Non-pigmented ciliary epithelial cell (primary cell): ENCODE measurements at places on chromosomes 3 and 15.

DNA sequence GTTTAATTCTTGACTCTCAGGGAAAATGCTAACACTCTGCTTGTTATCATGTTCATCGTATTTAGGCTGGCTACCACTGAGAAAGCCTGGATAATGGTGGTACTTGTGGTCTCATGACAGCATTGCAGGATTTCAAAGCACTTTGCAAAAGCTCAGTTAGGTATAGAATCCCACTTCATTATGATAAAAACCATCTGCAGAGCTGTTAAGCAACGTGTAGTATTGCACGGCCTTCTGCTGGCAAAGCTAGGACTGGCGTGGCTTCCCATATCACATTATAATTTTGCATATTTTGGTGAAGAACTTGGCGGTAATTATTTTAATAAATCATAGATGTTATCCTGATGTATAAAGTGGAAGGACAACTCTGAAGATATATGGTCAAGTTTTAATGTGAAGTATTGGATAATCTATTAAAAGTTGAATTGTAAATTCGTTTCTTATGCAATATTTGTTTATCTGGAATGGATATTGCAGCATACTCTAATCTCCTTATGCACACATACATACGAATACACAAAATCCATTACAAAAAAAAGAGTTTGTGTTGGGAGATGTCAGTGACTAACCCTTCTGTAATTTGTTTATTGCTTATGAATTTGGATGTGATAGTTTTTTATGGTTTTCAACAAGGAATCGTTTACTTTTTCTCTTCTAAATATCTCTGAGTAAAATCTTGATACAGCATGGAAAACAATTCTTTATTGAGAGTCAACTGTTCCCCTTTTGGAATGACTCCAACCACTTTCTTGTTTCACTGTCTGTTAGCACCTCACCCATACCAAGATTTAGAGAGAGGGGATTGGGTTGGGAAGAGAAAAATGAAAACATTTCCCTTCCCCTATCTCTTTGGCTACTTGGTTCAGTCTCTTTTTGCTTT is 9.2 kb downstream of the RAB8B start:
- no peak for DNase-seq

DNA sequence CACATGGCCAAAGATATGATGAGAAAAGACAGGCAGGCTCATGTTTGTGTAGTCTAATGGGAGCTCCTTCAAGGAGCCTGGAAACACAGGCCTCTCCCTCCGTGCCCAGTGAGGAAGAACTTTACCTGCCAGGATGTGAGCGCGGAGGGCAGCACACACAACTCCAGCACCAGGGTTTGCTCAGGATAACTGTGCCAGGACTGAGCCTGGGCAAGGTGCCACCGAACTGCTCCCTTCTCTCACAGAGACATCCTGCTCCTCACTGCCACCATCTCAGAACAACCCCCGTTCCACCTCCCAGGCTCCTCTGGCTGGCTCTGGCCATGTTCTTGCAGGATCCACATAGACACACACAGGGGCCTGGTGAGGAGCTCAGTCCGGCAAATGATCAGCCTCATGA is 87.4 kb downstream of the NUP210 start:
- DNase-seq = no peak

DNA sequence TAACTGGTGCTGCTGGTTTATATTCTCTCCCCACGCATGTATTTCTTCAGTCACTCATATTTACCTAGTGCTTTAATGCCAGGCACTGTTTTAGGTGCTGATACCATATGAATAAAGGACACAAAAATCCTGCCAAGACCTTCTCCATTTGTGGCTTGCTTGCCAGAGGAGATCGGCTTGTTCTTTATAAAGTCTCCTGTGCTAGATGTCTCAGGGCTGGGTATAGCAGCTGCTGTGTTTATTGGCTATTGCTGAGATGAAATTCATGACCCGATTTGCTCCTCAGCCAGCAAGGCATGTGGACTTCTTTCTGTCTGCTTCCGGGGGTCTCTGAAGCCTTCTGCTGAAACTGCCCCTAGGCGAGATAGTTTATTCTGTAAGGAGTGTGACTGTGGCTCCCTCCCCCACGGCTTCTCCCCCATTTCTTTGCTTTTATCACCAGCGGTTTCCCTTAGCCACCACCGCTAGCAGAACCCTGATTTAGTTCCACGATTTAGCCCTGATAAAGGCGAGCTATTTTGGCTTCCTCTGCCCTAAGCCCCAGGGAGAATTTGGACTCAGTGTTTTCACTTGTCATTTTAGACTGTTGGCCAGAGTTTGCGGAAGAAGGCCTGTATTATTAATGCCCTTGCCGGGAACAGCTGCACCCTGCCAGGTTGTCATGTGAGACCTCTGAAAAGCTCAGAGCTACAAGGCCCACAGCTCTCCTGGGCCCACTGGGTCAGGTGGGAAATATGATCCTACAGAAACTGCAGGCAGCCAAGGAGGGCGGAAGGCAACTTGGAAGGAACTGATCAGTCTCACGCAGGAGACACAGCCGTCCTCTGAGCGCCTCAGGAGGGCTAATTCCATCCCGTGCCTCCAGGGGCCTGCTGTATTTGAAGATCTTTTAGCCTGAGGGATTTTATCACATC is 46.8 kb downstream of the ST6GAL1 start:
- no peak for DNase-seq

DNA sequence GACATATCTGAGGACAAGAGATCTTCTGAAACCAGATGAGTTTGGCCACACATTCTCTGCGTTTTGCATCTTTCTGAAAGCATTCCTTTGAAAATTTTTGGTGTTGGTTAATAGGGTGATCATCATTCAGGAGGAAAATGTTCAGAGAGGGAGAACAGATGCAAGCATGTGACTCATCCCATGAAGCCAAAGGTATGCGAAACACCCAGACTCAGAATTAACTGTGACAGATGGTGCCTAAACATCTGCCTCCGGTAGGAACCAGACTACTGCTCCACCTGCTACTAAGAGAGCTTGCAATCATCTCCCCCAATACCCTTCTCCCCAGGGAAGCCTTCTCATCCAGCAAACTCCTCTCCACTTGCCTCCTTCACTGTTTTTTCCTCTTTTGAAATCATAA is 46.2 kb downstream of the TRIM69 start:
- DNase-seq = no peak

GRCh38 chr3:33250712-33251111 is 26.5 kb upstream of the FBXL2 start:
- peak; percentile 17 for DNase-seq

DNA sequence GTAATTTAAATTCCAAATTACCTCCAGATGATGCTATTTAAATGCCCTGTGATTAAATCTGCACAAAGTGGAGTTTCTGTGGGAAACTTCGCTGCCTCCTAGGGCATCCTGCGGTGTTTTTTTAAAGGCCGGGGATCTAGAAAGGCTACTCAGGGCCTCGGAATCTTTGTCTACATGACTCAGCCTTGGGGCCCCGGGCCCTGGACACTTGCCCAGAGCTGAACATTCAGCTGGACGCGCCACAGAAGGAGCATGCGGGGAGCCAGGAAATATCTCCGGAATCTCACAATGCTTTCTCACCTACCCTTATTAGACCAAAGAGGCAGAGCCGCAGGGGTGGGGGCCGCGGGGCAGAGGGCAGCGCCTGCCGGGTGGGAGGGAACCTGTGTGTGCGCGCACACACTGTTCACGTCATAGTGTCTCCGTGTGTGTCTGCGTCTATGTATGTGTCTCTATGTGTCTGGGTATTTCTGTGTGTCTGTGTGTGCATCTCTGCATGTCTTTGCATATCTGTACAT is 145.5 kb upstream of the TPM1 start:
- DNase-seq = peak; percentile 98

DNA sequence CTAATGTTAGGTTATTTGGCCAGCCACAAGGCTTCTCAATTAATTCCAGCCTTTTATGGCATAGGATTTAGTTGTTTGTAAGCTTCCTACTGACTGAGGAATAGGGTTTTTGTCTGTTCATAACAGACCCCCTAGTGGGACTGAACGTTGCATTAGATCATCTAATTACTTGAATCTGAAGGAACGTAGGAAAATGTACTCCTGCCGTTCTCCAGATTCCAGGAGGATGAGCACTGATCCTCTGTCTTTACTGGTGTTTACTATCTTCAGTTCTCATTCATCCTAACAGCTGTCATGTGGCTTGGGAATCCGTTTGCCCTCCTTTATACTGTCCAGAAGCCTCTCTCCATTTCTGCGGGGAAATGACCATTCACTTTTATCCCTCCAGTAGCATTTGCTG is 52.7 kb downstream of the RAD54L2 start:
- no peak for DNase-seq

GRCh38 chr15:89167267-89168176 is 53.9 kb downstream of the RLBP1 start:
- peak; percentile 32 for DNase-seq

GRCh38 chr3:127124120-127124519 is 68.8 kb upstream of the PRR23E start:
- DNase-seq = no peak

DNA sequence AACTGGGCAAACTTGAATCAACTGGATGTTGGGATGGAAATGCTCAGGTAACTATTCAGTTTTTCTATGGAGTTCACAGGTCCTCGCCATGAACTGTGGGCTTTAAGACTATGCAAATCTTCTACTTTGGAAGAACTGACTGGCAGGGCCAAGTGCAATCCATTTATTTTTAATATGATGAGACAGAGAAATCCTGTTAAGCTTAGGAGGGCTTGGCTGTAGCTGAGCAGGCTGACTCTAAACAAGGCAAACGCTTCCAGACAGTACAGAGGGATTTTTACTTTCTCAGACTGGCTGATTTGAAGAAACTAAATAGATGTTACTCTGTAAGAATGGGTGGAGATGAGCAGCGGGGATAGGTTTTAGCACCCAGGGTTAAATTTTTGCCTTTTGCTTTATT is 194.2 kb upstream of the ICE2 start:
- no peak for DNase-seq

GRCh38 chr3:2976212-2976611 is 134.0 kb downstream of the IL5RA start:
- no peak for DNase-seq

- DNase-seq = no peak
These were observed 612.8 kb downstream of the MAGI1 start for GRCh38 chr3:65425880-65426279.

GRCh38 chr3:183460081-183461055 is 31.9 kb upstream of the MCF2L2 start:
- DNase-seq = no peak

- no peak for DNase-seq
These were observed 40.2 kb upstream of the SEC61A1 start for GRCh38 chr3:128012050-128012449.

- no peak for DNase-seq
These were observed 268.6 kb upstream of the UBE2E1 start for GRCh38 chr3:23537101-23537551.

DNA sequence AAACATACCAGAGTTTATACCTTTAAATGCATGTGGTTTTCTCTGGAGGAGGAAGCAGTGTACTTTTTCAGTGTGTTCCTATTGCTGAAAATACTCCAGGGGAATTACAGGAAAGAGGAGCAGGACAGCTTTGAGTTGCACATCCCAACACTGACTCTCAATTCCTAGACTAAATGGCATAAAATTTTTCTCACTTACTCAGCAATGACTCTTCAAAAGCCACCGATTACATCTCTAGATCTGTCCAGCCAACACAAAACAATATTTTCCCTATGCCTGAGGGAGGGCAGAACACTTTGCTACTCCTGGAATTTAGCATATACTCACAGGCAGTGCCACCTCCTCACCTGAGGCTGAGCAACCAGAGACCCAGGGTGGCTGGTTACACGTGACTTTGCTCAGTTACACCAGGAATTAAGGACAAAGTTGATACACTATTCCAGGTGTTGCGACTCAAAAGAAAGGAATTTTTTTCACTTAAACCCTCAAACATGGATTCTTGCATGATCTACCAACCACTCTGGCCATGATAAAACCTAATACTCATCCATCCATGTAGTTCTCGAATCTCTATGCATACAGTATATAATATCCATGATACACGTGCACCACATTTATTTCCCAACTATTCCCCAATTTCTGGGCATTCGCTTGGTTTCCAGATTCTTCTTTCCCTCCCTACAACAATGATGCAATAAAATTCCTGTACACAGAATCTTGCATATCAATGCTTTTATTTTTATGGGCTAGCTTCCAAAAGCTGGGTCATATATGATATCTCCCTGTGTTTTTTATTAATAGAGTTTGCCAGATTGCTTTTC is 194.6 kb downstream of the THRB start:
- no peak for DNase-seq

DNA sequence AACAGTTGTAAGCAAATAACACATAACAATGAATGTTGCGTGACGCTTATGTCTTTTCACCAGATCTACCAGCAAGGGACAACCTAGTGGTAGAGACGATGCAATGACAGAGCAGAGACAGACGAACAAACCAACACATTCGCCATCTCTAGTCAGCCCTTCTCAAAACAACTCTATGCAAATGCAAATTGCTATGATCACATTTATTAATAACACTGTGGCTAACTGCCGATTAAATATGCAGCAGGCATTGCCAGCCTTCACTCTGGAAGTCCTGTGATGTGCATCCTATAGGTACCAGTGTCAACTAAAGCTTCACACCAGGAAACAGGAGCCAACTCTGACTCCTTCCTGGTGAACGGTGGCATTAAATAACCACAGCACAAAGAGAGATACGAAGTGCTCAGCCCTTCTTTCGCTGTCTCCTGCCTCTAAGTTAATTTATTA is 94.2 kb downstream of the FOXP1 start:
- DNase-seq = no peak

DNA sequence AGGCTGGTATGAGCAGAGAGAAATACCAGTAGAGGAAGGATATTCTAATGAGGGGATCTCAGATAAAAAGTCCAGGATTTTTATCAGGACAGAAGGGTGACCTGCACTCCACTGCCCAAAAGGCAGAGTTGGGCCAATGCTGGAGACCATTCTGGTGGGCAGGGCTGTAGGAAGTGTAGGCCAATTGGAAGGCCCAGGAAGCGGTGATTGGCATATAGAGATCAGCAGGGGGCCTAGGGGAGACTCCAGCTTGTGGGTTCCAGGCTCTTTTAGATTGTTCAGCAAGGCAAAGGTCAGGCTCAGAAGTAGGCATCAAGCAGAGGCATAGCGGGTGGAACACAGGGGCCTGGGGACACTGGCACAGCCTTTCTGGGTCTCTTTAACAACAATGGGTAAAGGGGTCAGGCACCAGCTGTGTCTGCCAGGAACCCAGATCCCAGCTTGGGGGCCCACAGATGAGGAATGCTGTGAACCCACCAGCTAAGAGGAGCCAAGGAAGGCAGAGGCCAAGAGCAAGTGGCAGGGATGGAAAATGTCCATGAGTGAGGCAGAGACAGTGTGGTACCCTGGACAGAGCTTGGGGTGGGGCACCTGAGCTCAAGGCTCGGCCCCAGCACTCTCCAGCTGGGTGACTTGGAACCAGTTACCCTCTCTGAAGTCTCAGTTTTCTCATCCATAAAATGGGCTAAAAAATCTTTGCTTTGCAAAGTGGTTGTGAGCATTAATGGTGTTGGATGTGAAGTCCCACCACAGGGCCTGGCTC is 27.0 kb upstream of the RASGRF1 start:
- no peak for DNase-seq

- DNase-seq = no peak
These were observed 359.3 kb downstream of the GAP43 start for GRCh38 chr3:115982629-115983028.

DNA sequence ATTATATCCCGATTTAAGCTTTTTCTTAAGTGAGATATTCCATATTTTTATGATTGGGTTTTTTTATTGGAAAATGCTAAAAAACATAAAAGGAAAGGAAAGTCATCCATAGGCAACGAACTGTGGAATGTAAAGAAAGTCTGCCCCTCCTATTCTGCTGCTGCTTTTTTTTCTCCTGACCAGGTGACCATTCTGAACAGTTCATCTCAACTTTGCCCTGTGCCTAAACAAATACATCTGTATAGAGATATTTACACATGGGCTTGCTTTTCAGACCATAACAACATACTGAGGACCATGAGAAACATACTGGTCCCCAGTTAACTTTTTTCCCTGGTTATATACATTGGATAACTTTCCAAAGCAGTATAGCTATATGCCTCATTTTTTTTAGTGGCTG is 18.9 kb upstream of the MLF1 start:
- no peak for DNase-seq
